Stimulated activated CD8-positive, alpha-beta memory T cell treated with anti-CD3 and anti-CD28 coated beads, Interleukin-2, amount 100 ng/mL, for 1 hour (primary cell): ENCODE measurements at places on chromosomes 4 and X.

GRCh38 chr4:15714646-15715435 is 12.0 kb downstream of the BST1 start:
- no peak for DNase-seq

GRCh38 chr4:98406819-98407218 is 145.6 kb downstream of the RAP1GDS1 start:
- no peak for DNase-seq

DNA sequence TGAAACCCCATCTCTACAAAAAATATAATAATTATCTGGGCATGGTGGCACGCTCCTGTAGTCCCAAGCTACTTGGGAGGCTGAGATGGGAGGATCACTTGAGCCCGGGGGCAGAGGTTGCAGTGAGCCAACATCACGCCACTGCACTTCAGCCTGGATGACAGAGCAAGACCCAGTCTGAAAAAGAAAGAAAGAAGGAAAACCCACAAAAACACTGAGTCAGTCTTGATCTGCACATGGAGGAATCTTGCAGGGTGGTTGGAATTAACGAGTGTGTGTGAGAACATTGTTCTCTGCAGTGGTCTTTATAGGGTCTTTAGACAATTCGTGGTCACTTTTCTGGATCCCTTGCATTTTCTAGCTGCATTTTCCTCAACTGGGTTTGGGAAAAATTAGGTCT is 23.2 kb downstream of the ADD1 start:
- no peak for DNase-seq

DNA sequence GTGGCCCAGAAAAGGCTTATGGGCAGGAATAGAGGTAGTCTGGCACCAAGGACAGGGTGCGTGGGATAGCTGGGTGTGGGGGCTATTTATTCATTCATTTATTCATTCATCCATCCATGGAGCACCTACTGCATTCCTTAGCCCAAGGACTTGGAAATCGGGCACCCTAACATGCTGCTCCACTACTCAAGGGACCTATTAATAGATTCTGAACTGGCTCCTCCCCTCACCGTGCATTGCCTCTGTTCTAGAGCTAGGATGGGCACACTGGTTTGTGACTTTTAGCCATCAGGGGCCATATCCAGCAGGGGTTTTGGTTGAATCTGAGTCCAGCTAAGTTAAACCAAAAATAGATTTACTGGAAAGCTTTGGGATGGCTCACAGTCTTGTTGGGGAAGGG is 30.6 kb upstream of the PJA1 start:
- no peak for DNase-seq

GRCh38 chr4:175090116-175090515 is 172.0 kb downstream of the ADAM29 start:
- no peak for DNase-seq

DNA sequence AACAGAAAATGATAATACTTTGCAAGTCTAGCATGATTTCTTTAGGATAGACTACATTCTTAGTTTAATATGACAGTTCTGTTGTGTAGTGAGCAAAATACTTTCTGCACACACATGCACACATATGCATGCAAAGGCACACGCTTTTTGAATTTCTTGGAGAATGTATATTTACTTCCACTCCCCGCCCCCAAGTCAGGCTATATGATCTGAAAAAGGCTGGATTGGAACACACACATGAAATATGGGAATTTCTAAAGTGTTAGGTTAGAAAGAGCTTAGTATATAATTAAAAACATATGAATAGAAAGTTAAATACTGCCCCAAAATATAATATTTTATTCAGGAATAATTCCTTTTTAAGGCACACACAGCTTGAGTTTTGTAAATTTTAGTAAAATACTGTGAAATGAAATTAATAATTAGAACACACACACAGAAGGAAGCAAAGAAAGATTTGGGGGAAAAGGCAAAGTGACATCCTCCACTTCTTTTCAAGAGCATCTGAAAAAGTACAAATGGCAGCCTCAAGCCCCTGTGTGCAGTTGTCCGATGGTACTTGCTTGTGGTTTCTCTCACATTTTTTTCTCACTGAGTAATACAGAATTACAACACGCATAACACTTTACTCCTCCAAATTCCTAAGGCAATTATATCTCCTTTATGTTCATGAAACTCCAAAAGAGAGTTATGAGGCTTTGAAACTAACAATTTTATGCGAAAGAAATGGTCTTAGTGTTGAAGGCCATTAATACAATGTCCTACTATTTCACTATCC is 228.9 kb upstream of the ETNPPL start:
- no peak for DNase-seq

DNA sequence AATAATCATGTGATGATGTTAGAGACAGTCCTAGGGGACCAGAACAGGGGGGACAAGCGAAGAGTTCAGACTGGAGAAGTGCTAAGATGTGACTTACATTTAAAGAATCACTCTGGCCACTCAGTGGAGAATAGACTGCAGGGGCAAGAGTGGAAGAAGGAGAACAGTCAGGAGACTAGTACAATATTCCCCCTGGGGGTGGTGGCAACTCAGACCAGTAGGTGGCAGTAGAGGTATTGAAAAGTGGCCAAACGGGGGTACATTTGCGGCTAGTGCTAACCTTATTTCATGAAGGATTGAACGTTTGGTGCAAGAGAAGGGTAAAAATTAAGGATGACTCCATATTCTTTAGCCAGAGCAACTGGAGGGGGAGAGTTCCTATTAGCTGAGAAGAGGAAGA is 2.7 kb upstream of the BMX start:
- DNase-seq = no peak

DNA sequence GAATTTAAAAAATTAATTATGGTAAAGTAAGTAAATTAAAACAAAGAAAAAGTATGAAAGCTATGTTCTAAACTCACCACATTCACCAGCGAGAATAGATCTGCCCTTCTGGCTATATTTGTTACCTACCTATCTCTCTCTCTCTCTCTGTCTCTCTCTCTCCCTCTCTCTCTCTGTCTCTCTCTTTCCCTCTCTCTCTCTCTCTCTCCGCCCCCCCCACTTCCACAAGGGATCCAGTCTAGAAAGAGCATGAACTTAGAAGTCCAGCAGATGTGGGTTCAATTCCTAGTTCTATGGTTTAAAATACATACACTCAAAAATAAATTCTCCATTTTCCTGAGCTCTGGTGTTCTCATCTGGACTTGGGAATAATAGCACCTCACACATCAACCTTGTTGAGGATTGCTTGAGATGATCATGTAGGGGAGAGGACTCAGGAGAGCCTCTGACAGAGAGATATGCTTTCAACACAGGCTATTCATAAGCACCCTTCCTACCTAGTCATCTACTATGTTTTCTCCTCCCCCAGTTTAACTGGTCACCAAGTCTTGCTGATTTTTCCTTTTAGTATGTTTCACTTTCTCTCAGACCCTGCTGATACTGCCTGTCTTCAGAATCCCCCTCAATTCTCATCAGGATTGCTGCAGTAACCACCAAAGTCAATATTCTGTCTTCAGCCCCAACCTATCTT is 64.7 kb downstream of the SLC7A11 start:
- DNase-seq = no peak

DNA sequence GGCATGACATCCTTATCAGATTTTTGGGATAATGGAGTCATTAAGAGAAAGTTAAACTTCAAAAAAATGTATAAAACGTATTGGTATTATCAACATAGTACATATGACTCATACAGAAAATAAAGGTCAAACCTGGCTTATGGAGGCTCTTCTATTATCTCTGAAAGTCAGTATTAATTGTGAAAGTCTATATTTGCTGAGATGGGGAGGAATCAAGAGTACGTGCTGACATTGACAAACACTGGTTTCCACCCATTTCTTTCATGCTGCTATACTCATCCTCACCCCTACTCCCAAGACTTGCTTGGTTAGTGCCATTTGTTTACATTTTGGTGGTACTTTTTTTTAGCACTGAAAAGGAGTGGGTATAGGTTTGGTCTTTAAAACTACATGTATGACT is 30.8 kb upstream of the PLA2G12A start:
- no peak for DNase-seq

DNA sequence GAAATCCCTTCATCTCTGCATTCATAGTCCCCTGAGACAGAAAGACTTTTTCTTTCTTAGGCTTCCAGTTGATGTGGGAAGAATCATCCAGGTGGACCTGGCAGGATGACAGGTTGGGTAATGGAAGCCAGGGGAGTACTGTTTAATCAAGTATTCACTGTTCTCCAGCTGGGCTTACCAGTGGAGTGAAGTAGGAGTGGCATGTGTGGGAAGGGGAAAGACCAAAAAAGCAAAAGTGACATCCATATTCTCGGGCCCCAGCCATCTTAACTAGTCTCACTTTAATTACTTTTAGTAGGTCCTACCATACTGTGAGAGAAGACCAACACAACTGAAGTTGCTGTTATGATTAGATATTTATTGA is 18.5 kb downstream of the VSIG4 start:
- no peak for DNase-seq

GRCh38 chrX:66889418-66889817 is 250.5 kb upstream of the EDA2R start:
- no peak for DNase-seq

DNA sequence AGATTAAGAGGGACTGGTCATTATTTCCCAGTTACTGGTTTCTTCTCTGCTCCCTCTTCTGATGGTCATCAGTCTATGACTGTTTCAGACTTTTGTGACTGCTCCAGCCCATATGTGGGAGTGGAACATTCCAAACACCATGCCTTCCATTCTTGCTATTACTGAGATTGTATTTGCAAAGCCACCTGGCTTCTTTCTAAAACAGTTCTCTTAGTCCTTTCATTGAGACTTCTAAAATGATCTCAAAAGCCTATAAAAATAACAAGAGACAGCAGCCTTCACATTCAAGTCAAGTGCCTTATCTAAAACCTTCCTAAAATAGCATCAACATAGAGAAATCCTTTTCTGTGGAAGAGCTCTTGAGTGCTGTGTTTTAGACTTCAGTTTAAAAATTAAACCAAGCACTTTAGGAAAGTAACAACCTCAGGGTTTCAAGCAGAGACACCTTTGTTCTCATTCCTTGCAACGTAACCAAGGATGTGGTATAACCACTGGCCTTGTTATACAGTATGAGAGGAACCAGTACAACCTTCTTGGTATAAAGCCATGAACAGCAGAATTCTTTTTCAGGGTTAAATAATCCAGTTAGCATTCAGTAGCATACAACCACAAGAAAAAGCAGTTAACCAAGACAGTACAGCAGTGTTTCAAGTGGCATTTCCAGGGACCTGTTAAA is 97.1 kb downstream of the NFKB1 start:
- no peak for DNase-seq

- no peak for DNase-seq
These were observed 28.5 kb downstream of the SHROOM3 start for GRCh38 chr4:76463568-76463967.

GRCh38 chr4:165207016-165207430 is 338 bp upstream of the KLHL2 start:
- DNase-seq = no peak

DNA sequence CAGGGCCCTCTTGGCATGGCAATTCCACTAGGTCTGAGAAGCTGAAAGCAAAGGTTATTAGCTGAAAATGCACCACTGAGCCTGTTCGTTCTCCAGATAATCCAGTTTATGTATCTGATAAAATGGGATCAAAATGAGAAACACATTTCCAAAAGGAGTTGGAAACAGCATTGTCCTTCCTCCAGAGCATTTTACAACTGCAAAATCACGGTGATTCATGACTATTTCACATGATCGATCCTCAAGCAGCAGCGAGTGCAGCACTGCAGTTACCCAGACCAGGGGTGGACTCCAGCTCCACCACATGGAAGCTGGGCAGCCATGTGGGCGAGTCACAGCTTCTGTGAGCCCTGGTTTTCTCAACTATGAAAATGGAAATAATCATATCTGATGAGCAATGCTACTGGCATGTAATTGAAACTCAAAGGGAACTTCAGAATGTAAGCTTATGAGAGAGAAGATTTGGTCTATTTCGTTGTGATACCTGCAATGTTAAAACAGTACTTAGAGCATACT is 78.7 kb upstream of the MSX1 start:
- DNase-seq = no peak

GRCh38 chrX:23554304-23554703 is 113.0 kb upstream of the PRDX4 start:
- DNase-seq = no peak

GRCh38 chr4:5958199-5958735 is 60.0 kb downstream of the C4orf50 start:
- no peak for DNase-seq

- no peak for DNase-seq
These were observed 9.8 kb downstream of the DCAF8L2 start for GRCh38 chrX:27599928-27600327.

- DNase-seq = no peak
These were observed 3.4 kb downstream of the PF4V1 start for GRCh38 chr4:73856518-73856917.

DNA sequence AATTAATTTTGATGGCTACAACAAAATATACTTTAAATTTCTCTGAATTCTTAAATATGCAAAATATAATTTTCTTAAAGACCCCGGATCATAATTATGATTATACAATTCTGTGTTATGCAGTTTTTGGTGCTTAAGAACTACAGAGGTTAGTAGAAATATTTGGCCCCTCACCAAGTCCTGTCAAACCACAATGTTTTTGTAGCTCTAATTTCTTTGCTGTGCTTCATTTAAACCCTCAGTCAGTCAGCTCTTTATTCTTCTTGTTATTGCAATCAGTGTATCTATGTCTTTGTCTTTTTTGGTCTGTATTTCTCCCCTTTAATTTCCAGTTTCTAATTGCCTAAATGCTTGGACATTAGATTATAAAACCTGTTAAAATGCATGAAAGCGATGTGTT is 186.1 kb downstream of the CAMK2D start:
- no peak for DNase-seq

- no peak for DNase-seq
These were observed 53.8 kb upstream of the BMP2K start for GRCh38 chr4:78722320-78722719.

GRCh38 chrX:55488593-55489313 is 895 bp downstream of the USP51 start:
- DNase-seq = peak; percentile 45

GRCh38 chr4:89336818-89337420 is 29.3 kb upstream of the GPRIN3 start:
- no peak for DNase-seq

DNA sequence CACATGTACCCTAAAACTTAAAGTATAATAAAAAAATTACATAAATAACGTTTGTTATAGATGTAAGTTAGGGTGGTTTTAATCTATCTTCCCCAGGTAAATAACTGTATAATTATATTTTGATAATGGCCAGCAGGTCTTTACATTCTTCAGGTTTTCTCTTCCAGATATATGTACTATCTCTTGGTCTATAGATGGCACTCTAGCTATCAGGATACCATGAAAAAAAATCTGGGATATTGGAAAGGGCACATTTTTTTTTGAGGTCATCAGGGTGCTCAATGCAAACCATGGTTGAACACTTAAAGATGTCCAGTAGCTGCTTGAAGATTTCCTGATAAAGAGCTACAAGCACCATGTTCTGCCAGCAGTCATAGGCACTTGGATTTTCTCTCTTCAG is 15.6 kb upstream of the ADH4 start:
- no peak for DNase-seq

GRCh38 chr4:32798471-32799159 is 2078.4 kb downstream of the PCDH7 start:
- no peak for DNase-seq

- DNase-seq = no peak
These were observed 174.9 kb upstream of the MXRA5 start for GRCh38 chrX:3521396-3521795.

GRCh38 chrX:67342138-67342537 is 201.7 kb upstream of the AR start:
- DNase-seq = no peak
